Bronchus fibroblast of lung (primary cell): ENCODE measurements at places on chromosomes 1 and 21. TPM values are rescaled to one million over a fixed set of nuclear protein-coding genes. Genes with fewer than 3 reads are reported as not detected.

The MXRA8 gene
- total RNA-seq = 382 and 409 TPM in 2 replicates

The SLC37A1 gene
- total RNA-seq = 0.74 and 3.7 TPM in 2 replicates

The GBP7 gene
- total RNA-seq = not detected in 2 replicates

The SLC2A5 gene
- total RNA-seq = not detected in 2 replicates

The AJAP1 gene
- 0.15 and 0.34 TPM in 2 replicates for total RNA-seq

The GPA33 gene
- not detected in 2 replicates for total RNA-seq

The S100A7 gene
- total RNA-seq = not detected in 2 replicates

The OR2T35 gene
- total RNA-seq = not detected in 2 replicates

The BRDT gene
- not detected in 2 replicates for total RNA-seq

The ARTN gene
- total RNA-seq = 0.17 and 0.74 TPM in 2 replicates

The S100A14 gene
- 0.34 TPM in 1 of 2 replicates, not detected in the other for total RNA-seq
